T-helper 2 cell (primary cell): ENCODE measurements at places on chromosomes 11 and 22.

GRCh38 chr22:24496661-24497060 lies 1.5 kb downstream of the UPB1 start:
- no peak for DNase-seq

DNA sequence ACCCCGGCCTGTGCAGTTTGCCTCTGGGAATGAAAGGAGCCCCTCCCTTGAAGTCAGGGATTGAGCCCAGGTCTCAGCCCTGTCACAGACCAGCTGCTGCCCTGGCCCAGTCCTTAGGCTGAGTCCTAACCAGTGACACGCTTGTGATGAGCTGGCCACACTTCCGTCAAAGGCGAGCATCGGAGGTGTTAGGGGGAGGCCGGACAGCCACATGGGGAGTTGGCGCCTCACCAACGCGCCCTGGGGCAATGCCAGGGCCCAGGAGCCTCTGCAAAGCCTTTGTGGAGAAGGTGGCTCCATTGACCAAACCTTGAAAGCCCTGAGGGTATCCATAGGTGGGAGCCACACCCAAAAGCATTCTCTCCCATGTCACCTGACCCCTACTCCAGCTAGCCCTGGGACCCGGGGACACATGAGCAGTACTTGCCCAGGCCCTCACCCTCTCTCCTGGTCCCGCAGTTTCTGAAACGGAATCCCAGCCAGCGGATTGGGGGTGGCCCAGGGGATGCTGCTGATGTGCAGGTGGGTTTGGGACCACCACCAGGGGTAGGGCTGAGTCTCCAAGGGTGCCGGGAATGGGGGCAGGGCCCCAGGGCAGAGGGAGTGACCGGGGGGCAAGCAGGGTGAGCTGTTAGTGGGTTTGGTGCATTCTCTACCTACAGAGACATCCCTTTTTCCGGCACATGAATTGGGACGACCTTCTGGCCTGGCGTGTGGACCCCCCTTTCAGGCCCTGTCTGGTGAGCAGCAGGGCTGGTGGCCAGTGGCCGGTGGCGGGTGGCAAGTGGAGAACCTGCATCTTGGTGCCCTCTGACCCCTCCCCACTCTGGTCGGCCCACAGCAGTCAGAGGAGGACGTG lies 3.7 kb downstream of the PTPRCAP start:
- DNase-seq = no peak

GRCh38 chr11:71988050-71988449 lies 10.7 kb upstream of the IL18BP start:
- no peak for DNase-seq

GRCh38 chr11:75946531-75947530 lies 131.8 kb downstream of the UVRAG start:
- no peak for DNase-seq

- no peak for DNase-seq
These were observed 12.6 kb upstream of the TRIM44 start for GRCh38 chr11:35650006-35650405.

DNA sequence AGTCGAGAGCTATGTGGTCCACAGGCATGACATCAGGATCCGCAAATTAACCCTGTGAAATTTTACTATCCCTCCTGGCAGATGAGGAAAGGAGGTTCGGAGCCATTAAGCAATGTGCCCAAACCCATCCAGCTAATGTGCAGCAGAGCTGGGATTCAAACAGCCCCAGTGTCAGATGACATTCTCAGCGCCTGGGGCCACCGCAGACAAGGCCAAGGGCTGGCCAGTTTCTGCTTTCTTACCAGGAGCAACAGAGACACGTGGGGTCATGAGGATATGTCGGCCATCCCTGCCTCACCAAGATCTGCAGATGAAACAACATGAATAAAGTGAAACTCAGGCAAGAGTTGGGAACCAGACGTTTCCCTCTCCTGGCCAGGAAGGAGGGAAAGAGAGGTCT lies 110.2 kb downstream of the TENM4 start:
- no peak for DNase-seq

- DNase-seq = no peak
These were observed 178.2 kb upstream of the TMEM45B start for GRCh38 chr11:129637473-129637872.

- DNase-seq = no peak
These were observed 58.5 kb upstream of the ANO1 start for GRCh38 chr11:70019576-70020011.

DNA sequence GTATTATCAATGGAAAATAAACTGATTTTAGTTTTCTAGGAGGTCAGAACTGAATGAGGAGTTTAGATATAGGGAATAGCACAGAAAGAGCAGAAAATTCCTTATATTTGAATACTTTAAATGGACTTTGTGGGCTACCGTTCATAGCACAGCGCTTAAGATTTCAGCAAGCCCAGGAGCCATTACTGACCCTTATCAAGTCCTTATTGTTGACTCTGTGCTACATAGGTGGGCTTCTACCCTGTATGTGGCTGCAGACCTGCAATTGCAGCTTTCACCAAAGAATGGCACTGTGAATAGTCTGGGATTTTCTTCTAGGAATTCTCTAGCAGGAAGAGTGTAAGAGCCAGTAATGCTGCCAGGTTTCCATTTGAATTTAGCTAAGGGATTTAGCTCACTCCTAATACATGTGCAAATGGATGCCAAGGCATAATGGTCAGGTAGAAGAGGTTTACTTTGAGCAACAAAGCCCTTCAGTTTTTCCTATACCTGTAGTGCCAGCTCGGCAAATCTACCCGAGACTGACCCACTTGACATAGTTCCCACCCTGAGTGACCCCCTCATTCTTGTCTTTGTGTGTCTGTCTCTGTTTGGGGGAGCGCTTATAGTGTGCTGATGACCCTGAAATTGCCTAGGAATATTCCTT lies 42.5 kb upstream of the DLAT start:
- no peak for DNase-seq

DNA sequence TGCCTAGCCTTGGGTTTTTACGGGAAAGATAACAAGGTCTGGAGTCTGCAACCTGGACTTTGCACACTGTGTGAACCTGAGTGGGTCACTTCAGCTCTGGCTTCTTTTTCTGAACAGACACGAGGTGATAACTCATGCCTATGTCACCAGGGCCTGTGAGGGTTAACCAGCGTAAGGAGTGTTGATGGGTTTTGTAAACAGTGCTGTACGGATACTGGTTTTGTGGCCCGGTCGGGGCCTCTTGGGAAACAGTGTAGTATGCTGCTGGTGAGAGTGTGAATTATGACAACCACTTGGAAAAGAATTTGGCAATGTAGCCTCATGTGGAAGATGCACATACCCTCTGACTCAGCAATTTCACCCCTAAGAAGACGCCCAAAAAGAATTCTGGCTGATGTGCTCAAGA lies 266.8 kb downstream of the MN1 start:
- DNase-seq = no peak

- no peak for DNase-seq
These were observed 222.9 kb upstream of the ARHGAP20 start for GRCh38 chr11:110935018-110935640.

- DNase-seq = peak; percentile 56
These were observed 1.5 kb downstream of the MIAT start for GRCh38 chr22:26658671-26659478.

GRCh38 chr11:110973401-110973980 lies 261.3 kb upstream of the ARHGAP20 start:
- no peak for DNase-seq

GRCh38 chr11:79042824-79043223 lies 398.0 kb downstream of the TENM4 start:
- DNase-seq = no peak

- no peak for DNase-seq
These were observed 10.4 kb downstream of the SPATA19 start for GRCh38 chr11:133834682-133835592.

DNA sequence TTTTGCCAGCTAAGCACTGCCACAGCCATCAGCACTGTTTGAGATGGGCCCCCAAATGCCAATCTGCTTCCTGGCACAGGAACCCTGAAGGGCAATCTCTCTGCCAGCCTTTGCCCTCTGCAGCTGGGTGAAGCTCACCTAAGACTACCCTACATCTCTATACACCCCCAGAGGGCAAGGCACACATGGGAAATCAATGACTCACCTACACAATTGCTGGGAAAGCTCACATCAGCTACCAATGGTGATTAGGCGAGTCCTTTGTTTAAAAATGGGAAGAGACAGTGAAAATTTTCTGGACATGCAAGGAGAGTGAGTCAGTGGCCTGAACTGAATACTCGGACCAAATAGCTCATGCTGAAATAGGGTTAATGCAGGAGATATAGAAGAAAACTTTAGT lies 12.6 kb upstream of the PRDM11 start:
- DNase-seq = no peak

DNA sequence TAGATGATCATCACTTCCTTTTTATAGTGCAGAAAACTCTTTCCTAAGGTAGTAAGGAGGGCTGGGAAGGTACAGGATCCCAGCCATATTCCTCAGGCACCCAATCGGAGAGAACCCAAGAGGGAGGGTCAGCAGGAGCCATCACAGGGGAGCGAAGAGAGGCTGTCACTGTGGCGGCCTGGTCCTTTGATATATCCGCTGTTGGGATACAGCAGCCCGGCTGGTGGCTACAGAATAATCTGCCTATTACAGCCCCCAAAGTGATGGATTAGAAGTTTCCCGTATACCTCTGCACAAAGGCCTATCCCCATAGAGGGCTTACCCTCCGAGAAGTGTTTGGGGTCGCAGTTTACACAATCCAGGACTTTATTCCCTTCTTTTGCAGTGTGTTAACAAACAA lies 48.5 kb downstream of the OR4D9 start:
- no peak for DNase-seq

DNA sequence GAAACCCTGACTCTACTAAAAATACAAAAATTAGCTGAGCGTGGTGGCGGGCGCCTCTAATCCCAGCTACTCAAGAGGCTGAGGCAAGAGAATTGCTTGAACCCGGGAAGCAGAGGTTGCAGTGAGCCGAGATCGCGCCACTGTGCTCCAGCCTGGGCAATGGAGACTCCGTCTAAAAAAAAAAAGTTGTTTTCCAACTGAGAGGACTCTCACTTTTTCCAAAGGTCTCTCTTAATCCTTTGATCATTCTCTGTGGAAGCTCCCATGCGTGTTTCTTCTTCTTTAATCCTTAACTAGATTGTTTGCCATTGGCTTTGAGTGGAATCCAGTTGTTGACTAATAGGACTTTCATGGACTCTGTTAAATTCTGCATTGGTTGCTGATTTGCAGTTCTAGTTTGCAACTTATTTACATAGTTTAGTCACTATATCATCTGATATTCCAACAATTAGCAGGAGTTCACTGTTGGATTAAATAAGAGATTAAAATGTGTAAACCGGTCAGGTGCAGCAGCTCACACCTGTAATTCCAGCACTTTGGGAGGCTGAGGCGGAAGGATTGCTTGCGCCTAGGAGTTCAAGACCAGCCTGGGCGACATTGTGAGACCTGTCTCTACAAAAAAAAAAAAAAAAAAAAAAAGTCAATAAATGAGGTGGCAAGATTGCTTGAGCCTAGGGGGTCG lies 79.7 kb downstream of the C22orf31 start:
- no peak for DNase-seq

GRCh38 chr11:119450590-119451326 lies 27.8 kb upstream of the THY1 start:
- no peak for DNase-seq

DNA sequence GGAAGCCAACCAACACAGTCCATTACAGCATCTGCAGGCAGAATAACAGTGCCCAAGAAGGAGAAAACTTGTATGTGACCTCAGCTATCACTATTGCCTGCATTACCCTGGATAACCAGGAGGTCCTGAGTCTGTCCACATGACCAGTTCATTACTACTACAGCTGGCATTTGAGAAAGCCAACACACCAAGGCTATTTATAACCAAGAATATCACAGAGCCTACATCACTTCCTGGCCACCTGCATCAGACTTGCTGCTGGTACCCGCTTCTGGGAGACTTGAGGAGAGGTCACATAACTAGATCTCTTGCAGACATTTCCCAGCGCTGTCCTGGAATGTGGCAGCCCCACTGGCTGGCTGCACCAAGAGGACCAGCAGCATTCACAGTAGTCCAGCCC lies 11.1 kb upstream of the OR56B4 start:
- no peak for DNase-seq

DNA sequence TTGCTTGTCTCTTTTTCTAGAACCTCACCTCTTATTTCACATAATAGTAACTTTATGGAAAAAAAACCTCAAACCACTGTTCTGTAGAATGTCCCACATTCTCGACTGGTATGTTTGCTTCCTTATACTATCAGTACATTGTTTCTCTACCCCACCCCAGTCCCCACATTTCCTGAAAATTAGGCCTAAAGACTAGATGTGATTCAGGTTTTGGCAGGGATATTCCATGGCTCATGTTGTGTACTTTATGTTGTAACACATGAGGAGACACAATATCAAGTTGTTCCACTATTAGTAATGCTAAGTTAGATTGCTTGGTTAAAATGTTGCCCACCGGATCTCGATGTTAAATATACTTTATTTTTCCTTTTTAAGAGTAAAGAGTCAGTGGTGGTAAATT lies 34.7 kb downstream of the DDIAS start:
- DNase-seq = no peak

DNA sequence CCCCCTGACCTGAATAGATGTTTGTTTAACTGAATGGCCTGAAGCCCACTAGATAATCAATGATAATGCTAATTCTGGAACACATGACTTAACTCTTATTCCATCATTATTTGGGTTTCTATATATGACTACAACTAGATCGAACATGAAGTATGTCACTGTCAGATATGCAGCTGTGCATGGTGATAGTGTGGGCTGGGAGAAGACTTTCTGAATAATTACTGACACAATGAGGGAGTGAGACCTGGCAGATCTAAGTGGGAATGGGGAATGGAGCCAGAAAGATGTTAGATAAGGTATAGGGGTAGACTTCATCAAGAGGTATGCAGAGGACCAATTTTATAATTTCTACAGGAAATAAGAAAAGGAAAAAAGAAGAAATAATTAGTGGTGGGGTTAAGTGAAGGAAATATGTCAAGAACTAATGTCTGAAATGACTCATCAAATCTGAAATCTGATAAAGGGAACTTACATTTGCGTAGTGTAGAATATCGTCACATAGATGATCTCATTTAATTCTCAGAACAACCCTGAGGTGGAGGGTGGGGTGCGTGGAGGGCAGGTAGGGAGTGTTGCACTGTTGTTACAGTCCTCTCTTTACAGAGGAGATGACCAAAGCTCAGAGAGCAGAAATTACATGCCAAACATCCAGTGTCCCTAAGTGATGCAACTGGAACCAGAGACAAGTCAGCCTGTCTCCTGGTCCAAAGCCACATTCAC lies 68.2 kb upstream of the EED start:
- no peak for DNase-seq

DNA sequence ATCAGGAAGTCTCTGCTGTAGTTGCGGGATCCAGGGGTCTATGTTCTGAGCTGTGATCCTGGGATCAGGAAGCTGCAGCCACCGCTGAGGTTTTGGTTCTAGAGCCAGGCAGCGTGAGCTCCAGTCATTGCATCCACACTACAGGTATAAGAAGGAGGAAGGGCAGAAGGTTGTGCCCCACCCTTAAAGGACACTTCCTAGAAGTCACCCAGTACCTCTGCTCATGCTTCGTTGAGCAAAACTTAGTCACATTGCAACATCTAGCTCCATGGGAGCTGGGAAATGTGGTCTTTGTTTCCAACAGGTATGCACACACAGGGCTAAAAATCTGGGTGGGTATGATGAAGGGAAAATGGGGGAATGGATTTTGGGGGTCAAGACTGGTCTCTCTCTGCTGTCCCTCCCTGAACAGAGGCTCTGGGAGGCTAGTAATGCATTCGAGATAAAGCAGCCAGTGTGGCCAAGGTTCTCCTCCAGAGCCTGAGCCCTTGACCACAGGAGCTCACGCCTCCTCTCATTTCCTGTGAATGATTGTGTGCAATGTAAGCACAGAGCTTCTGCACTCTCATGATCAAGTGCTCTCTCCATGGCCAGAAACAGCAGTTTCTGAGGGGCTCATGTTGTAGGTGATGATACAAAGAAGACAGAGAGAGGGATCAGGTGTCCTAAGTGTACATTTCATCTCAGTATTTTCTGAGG lies 86.8 kb upstream of the OR4B1 start:
- no peak for DNase-seq

GRCh38 chr11:132627981-132628380 lies 904.3 kb downstream of the OPCML start:
- DNase-seq = no peak
